ENCODE measurements at places on chromosomes 11 and 22.

DNA sequence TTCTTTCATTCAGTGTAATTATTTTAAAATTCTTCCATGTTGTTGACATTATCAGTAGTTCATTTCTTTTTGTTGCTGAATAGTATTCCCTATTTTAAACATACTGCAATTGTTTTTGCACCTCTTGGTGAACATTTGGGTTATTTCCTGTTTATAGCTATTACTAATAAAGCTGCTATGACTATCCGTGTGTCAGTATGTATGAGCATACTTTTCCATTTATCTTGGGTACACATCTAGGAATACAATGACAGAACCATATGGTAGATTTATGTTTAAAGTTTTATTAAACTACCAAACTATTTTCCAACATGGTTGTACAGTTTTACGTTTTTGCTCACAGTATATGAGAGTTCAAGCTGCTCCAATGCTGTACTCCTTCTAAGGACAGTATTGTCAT lies 22.0 kb upstream of the FIBIN start:
- no peak for DNase-seq

GRCh38 chr11:1739576-1739975 lies 10.8 kb downstream of the IFITM10 start:
- no peak for DNase-seq

DNA sequence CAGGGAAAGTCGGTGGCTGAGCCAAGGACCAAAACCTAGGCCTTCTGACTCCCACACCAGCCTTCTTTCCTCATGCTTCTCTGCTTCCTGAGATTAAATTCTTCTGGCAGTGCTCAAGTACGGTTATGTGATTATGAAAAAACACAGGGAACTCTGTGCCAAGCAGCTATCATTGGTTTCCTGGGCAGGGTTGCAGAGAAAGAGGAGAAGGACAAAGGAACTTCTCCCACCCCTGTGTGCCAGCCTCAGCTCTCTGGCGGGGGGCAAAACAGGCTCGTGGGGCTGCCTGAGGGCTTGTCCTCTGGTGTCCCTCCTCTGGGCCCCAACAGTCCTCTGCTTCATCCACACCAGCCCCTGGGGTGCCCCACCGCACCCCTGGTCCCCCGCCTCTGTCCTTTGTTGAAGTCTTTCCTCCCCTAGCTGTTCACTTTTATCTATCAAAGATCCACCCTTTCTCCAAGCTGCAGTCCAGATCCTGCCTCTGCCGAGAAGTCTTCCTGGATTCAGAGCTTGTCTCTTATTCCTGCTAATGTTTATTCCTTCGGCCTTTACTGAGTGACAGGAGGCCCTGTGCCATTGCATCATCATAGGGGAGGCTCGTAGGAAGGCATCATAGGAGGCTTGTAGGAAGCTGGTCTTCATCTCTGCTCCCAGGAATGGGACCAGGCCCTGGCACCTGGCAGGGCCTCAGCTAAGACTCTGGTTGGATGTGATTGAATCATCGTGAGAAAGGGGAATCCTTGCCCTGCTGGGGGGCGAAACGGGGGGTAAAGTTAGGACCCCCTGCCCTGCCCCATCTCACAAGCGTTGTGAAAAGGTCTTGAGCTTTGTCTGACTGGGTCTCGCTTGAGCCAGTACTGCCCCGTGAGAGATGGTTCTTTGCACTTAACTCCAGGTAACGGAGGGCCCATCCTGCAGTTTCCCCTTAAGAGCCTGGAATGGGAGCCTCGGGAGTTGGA lies 11.5 kb upstream of the FTH1 start:
- DNase-seq: no peak

DNA sequence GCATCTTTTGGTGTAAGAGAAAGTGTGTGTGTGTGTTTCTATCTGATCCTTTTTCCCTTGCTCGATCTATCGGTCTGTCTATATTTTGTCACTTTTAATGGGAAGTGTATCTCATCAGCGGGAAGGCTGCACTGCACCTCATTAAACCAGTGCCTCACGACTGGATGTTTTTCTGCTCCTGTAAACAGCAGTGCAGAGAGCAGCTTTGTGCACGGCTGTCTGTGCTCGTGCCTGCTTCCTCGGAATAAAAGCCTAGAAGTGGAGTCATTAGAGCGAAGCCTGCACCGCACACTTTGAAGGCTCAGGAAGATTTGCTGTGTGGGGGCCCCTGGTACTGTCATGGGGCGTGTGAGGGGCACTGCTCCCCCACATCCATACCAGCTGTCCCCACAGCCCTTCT lies 27.0 kb upstream of the PARVG start:
- no peak for DNase-seq

DNA sequence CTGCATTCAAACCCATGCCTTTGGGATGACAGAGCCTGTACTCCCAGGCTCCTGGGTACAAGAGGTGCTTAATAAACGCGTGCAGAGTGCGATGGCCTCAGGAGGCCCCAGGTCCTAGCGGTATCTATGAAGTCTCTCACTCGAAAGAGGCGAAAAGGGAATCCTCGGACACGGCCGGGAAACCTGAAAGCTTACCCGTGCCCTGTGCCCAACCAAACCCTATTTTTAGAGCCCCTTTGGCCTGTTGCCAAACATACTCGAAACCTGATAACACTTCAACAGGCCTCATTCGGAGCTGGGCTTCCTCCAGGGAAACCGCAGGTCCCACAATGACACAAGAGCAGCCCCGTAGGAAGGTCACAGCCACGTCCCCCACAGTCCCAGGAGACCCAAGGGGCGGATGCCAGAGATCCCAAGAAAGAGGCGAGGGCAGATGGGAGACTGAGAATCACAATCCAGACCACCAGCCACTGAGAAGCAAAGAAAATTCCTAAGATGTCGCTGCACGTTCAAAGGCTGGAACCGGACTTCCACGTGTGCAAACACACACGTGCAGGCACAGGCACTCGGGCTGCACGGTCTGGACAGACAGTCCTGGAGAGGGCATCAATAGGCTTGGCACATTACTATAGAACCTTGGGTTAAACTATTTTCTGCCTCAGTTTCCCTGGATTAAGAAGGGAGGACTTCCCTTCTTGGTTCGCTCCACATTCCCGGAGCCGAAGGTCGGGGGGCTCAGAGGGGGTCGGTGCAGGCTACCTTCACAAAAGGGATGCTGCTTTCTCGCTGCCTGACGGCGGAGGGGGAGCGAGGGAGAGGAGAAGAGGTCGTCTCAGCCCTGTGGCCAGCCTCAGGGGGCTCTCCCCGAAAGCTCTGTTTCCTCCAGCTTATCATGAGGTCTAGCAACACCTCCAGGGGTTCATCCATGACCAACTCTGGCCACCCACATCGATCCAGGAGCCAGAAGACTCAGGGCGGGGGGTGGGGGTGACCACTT lies 8.2 kb downstream of the PDGFB start:
- DNase-seq: peak; percentile 69

- DNase-seq: peak; percentile 87
Measured at GRCh38 chr22:26589845-26590736, at the start of gene TPST2. Gene TPST2 (minus strand): TSS chr22:26590132. CDS start chr22:26541630, 48,502 bp downstream.

- DNase-seq: no peak
Measured at GRCh38 chr11:13134066-13134465, 125.0 kb downstream of the RASSF10 start.

DNA sequence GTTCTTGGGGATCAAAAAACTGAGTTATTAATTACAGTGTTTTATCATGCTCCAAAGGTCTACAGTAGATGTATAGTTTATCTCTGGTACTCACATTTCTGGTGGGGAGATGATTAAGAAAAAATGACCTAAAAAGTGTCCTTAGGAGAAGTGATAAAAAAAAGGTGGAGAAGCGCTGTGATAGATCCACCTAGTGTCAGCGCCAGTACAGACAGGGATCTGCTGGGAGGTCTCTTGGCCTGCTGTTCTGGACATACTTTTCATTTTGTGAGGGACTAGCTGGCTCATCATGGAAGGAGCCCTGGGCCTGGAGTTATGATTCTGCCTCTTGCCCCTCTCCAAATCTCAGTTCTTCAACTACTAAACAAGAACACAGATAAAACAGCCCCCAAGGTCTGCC lies 2.9 kb downstream of the ELF5 start:
- DNase-seq: no peak

- DNase-seq: no peak
Measured at GRCh38 chr11:123373754-123374621, 56.1 kb upstream of the GRAMD1B start.

- DNase-seq: no peak
Measured at GRCh38 chr11:89416961-89417360, 74.2 kb downstream of the NOX4 start.

DNA sequence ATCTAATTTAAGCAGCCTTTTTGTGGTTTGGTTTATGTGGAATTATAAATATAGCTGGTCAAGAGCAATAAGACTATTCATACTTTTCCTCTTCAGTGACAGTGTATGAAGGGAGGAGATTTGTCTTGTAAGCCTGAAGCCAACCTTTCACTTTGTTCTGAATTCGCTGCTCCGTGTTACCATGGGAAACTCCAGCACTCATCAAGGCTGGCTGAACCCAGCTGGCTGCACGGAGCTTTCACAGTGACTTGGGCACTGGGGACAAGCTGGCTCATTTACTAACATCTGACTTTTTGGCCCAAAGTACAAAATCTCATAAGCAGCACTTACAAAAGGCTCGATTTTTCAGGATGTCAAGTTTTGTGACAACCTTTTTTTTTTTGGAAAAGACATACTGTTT lies 120.4 kb upstream of the GRIA4 start:
- DNase-seq: peak; percentile 63

DNA sequence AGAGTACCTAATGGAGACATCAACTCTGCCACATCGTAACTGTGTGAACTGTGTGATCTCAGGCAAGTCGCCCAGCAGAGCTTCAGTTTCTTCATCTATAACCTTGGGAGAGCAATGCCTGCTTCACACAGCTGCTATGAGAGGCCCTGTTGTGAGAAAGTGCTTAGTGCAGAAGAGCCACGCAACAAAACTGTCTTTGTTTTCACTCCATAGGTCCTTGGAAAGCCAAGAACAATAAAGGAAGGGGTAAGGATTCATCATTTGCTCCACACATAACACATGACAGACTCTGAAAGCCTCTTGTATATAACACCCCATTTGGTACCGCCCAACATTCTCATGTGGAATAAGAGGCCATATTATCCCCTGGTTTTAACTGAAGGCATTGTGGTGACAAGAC lies 231.9 kb upstream of the ISX start:
- no peak for DNase-seq

- no peak for DNase-seq
Measured at GRCh38 chr11:63553759-63554158, 9.4 kb downstream of the PLAAT2 start.

All from right hindlimb (tissue), 1 donor.